Cardiac septum (tissue), 1 donor: ENCODE measurements at places on chromosomes 12 and 14. TPM values are rescaled to one million over a fixed set of nuclear protein-coding genes. Genes with fewer than 3 reads are reported as not detected.

- no peak for DNase-seq
Observed at GRCh38 chr14:77120771-77121743, 20.5 kb downstream of the ZDHHC22 start.

DNA sequence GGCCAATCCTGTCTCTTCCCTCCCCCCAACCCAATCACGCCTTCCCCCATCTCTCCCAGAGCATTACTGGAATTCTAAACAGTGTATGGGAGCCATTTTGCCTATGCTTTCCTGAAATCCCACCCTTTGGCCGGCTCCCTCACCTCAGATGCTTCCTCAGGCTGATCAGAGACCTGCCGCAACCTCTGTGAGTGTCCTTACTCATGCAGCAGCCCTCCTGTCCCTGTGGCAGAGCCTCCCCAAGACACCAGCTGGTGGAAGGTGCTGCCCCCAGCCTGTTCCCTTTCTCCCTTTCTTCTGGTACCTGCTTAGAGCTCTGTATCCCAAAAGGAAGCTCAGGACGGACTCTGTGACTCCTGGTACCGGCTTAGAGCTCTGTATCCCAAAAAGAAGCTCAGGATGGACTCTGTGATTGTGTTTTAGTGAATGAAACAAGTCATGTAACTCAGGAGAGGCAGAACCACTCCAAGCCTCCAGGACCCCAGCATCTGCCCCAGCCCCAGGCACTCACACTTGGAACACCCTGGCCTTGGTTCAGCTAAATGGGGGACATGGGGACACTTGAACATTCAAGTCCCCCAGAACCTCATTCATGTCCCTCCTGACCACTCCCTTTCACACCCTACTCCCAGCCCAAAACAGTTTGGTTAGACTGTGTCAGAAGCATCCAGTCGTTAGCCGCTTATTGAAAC, 29.3 kb upstream of the RIN3 start:
- no peak for DNase-seq

DNA sequence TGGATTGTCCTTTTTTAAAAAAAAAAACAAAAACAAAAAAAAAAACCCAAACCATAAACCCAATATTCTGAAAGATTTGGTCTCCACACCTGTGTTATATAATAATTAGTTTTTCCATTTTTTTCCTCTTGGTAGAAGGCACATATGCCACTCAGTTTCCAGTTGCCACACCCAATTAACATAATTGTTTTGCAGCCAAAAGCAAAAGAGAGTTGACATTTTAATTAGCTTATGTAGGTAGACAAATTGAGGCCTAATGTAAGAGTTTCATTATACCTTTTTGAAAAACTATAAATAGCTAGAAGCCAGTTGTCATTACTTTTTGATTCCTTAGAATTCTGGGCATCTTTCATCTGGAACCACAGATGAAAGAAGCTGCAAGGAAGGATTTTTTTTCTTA, 21.0 kb downstream of the PTPN11 start:
- no peak for DNase-seq

- no peak for DNase-seq
Observed at GRCh38 chr14:100680439-100681051, 46.1 kb upstream of the DLK1 start.

The LMO3 gene
- total RNA-seq: 0.38 TPM
